CD4-positive, alpha-beta T cell treated with Interleukin-1 beta for 1 hour (primary cell): ENCODE measurements at places on chromosomes 7 and 10.
A peak's percentile ranks its signal among the peaks of the same experiment; 100 is the strongest.

- DNase-seq: no peak
These were observed 24.8 kb downstream of the DLG5 start for GRCh38 chr10:77901743-77902142.

DNA sequence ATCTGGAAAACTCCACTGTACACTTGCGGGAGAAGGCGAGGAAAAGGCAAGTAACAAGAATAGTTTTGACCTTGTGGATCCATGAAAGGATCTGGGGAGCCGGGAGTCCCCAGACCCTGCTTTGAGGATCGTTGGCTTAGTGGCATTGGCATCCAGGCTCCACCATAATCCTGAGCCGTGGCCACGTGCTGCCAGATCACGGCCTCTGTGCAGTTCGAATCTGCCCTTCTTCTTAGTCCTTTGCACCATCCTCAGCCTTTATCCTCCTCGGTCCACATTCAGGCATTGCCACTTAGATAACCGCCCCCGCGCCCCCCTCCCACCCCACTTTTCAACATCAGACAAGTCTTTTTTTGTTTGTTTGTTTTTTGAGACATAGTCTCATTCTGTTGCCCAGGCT lies 201.4 kb downstream of the CUX1 start:
- DNase-seq: no peak

GRCh38 chr10:12262278-12262981 lies 66.4 kb downstream of the CDC123 start:
- DNase-seq: peak; percentile 6

GRCh38 chr10:131248376-131249165 lies 63.0 kb downstream of the TCERG1L start:
- no peak for DNase-seq

DNA sequence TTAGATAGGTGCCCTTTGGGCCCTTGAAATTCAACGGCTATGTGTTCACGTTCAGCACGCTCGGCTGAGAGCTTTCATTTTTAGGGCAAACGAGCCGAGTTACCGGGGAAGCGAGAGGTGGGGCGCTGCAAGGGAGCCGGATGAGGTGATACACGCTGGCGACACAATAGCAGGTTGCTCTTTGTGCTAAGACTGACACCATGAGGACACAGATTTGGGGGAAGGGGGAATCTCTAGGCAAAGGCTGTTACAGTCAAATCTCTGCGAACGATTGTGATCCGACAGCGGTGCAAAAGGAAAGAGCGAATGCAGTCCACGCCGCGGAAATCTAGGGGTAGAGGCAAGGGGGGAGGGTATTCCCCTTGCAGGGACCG lies 667 bp downstream of the KLLN start:
- no peak for DNase-seq
